Adrenal gland (tissue), 19 donors: ENCODE measurements at places on chromosomes 5 and 9.

DNA sequence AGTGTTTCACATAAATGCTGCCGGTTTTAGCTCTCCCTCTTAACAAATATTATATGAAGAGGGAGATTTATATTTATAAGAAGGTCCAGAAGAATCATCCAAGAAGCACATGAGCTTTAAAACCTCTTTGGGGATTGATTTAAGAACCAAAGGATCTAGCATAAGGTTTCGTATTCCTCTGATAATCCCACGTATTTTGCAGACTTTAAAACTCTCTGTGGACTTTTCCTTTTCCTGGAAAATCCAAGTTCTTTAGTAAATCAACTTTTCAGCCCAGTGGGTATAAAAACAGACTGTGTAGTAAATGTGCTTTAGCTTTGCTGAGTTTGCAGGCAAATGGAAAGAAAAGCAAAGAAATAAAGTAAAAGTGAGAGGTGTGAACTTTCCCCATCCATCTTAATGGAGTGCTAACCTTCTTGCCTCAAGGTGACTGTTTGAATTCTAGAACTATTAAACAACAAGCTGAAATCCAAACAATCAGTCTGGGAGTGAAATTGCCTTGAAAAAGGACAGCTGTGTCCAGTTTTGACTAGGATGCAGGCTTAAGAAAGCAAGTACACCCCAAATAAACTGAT, 363.4 kb upstream of the SLC24A2 start:
- no peak for DNase-seq

- DNase-seq: no peak
These were observed 106.1 kb upstream of the CDH9 start for GRCh38 chr5:27144456-27144855.

DNA sequence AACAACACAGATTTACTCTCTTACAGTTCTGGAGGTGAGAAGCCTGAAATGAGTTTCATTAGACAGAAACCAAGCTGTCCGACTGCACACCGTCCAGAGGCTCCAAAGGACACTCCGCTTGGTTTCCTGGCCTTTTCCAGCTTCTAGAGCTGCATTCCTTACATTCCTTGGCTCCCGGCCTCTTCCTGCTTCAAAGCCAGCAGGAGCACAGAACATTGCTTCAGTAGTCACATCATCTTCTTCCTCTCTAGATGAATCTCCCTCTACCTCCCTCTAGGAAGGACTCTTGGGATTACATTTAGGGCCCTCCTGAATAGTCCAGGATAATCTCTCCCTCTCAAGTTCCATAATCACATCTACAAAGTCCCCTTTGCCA, 213.3 kb downstream of the CDK5RAP2 start:
- DNase-seq: no peak

- DNase-seq: peak; percentile 50
These were observed 78.9 kb downstream of the SMARCA2 start for GRCh38 chr9:2093920-2094597.

DNA sequence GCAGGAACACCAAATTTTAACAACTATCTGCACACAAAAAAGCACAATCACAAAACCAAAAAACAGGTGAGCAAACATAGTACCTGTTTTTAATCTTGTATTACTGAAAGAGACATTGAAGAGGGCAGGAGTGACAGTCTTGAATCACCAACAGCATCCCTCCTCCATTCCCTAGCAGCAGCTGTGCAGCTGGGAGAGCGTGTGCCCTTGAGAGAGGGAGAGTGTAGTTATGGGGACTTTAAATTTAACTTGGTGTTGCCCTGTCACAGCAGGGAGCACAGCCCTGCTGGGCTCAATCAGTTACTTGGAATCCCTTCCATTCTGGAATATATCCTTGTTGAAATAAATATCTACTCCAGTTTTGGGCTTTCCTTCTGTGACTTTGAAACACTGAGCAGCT, 1938.7 kb upstream of the NUDT12 start:
- DNase-seq: no peak

DNA sequence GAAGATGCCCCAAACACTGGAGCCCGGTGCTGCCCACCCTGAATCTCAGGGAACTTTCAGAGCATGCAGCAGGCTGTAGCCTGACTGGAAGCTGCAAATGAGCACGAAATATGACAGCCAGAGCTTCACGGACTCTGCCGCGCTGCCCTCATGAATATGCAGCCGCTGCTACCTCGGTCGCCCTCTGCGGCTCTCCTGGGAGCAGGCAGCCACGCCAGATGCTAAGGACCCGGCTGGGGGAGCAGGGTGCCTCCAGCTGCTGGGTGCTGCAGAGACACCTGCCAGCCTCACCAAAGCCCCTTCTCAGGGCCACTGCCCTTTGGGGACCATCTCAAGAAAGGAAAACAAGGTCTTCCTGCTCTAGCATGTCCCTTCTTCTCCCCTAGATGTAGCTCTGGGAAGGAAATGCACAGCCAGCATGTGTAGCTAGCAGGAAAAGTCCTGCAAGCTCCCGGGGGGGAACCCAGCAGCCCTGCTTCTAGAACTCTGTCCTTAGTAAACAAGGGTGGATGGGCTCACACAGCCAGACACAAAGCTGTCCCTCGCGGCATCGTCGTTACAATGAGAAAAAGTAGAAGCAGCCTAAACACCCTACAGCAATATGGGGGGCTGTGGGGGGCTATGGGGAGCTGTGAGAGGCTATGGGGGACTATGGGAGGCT, 56.8 kb upstream of the OLFM1 start:
- no peak for DNase-seq

DNA sequence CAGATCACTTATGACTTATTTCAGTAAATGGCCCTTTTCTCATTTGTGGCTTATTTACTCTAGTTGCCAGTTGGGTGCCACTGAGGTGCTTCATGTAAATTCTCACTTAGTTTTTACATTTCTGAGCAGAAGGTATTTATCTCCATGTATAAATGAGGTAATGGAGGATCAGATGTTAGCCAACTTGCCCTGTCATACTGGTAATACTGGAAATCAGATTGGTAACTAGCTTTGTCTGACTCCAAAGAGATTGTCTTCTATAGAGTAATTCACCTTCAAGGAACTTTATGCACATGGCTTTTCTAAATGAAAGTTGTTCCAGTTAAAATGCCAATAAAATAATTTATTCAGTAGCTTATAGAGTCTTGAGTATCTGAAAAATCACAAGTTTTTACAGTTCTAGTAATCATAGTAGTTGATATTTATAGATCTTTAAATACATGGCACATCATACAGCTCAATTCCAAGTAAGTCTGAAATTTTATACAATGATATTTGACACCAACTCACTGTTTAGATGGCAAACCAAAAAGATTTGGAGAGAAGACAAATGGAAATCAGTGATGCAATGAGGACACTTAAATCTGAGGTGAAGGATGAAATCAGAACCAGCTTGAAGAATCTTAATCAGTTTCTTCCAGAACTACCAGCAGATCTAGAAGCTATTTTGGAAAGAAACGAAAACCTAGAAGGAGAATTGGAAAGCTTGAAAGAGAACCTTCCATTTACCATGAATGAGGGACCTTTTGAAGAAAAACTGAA, 28.8 kb downstream of the RAB14 start:
- no peak for DNase-seq

GRCh38 chr5:132009706-132010405, 1.6 kb downstream of the ACSL6 start:
- peak; percentile 9 for DNase-seq

DNA sequence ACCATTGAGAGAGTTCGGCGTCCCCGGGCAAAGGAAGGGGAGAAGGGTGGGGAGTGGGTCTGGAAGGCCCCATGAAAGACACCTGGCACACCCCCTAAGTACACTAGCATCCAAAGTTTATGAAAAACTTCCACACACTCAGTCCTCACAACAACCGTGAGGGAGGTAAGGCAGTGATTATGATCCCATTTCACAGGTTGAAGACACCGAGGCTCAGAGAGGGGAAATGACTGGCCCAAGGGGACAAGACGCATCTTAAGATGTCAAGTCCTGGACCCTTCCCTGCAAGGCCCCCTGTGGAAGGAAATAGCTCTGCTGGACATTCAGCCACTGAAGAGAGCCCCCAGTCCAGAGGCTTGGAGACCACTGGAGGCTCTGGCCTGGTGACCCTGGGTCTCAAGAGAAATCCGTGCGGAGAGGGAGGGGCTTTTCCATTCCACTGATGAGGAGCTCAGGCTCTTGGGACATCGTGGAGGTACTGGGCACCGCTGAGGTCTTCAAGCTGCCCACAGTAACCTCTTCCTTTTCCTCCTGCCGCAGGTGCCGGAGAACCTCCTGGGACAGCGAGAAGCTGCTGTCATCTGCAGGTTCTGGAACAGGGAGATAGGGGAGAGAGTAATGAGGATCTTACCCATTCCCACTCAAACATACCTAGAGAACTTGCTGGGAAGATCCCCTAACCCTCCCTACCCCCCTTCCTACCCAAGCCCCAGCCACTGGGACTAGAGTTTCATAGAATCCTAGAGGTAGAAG, 5.2 kb downstream of the SMIM33 start:
- DNase-seq: no peak

GRCh38 chr5:53109056-53109442, 508 bp downstream of the MOCS2 start:
- DNase-seq: no peak

GRCh38 chr5:29469581-29469980, 1723.9 kb upstream of the CDH6 start:
- no peak for DNase-seq

- DNase-seq: no peak
These were observed 34.7 kb downstream of the C9orf152 start for GRCh38 chr9:110173322-110173642.

- no peak for DNase-seq
These were observed 55.0 kb downstream of the RASGEF1C start for GRCh38 chr5:180153991-180154390.

GRCh38 chr9:76615177-76615603, 149.0 kb upstream of the PCA3 start:
- DNase-seq: no peak

DNA sequence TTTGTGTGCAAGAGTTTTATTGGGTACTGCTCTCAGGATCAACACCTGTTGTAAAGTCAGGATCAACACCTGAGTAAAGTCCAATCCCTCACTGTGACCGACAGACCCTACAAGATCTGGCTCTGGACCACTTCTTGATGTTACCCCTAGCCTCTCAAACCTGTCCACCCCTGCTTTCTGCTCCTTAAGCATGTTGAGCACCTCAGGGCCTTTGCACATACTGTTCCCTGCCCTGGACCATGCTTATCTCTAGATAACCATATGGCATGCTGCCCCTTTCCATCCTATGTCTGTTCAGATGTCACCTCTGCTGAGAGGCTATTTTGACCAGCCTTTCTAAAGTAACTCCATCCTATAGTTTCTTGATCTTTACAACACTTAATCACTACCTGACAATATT, 269.6 kb downstream of the SMARCA2 start:
- no peak for DNase-seq

- no peak for DNase-seq
These were observed 117.7 kb downstream of the ZNF462 start for GRCh38 chr9:106980551-106981101.

GRCh38 chr9:81772144-81772543, 82.8 kb upstream of the TLE1 start:
- no peak for DNase-seq

DNA sequence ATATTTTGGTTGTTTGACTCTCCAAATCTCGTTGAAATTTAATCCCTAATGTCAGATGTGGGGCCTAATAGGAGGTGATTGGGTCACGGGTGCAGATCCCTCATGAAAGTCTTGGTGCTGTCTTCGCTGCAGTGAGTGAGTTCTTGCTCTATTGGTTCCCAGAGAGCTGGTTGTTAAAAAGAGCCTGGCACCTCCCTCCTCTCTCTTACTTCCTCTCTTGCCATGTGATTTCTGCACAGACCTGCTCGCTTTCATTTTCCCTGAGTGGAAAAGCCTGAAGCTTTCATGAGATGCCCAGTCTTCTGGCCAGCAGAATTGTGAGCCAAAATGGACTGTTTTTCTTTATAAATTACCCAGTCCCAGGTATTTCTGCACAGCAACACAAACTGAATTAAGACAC, 221.6 kb downstream of the MAT2B start:
- no peak for DNase-seq
